NCI-H1048 (cell line): ENCODE measurements at places on chromosomes 6 and 20.
A peak's percentile ranks its signal among the peaks of the same experiment; 100 is the strongest.

DNA sequence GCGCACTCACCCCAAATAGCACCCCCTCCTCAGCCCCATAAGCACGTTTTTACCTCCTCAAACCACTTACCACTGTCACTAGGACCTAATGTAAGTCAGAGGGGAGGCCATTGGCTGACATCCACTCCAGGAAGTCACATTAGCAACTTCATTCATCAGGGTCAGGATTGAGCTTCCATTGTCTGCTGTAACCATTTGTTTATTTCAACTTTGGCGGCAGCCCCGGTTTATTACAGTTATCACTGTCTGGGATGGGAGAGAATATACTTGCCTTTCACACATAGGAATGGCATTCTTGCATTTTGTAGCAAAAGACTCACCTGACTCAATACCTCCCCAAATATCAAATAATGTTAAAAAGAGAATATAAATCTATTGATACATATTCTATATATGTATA, 38.3 kb downstream of the MAFB start:
- no peak for DNase-seq

GRCh38 chr6:26607434-26608230, 10.9 kb downstream of the ABT1 start:
- DNase-seq: peak; percentile 43

DNA sequence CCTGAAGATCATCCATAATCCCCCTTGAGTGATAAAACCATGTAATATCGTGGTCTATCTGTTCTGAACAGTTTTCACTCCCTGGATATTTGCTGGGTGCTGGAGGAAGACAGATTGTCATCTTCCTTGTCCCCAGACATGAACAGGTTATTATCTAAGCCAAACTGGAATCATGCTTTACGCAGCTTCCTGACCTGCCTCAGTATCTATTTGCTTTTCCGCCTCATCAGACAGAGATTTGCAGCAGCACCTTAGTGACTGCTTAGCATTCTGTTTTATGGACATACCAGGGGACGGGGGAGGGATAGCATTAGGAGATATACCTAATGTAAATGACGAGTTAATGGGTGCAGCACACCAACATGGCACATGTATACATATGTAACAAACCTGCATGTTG, 124.6 kb downstream of the SLC23A2 start:
- DNase-seq: no peak

GRCh38 chr20:5402903-5403531, 86.3 kb upstream of the PROKR2 start:
- no peak for DNase-seq

- peak; percentile 15 for DNase-seq
Measured at GRCh38 chr6:26401987-26402658, at the start of gene BTN3A1. BTN3A1 (plus strand) TSS chr6:26402275; CDS start chr6:26405564, 3,289 bp downstream.

GRCh38 chr20:59031564-59032022, 542 bp downstream of the ATP5F1E start:
- DNase-seq: no peak

DNA sequence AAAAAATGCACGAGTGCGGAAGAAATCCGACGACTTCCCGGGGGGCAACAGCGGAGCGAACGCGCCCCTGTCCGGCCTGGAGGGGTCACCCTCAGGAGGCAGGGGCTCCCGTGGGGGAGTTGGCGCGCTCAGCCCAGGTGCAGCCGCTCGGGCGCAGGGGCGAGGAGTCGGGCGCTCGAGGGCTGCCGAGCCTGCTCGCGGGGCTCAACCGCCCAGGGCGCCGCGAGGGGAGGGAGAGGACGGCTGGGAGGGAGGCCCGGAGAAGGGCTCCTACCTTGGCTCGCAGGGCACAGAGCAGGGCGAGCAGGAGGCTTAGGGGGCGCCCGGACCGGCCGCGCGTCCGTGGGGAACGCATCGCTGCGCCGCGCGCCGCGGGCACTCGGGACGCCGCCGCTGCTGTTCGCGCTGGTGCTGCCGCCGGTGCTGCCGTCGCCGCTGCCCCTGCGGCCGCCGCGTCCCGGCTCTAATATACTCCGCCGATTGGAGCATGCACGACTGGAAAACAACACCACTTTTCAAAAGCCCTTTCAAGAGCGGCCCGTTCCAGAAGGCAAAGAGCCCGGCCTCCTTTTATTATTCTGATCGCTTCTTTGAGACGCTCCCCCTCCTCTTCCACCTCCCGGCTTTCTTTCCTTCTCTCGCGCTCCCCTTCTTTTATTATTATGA, 490 bp downstream of the JAG1 start:
- DNase-seq: no peak

DNA sequence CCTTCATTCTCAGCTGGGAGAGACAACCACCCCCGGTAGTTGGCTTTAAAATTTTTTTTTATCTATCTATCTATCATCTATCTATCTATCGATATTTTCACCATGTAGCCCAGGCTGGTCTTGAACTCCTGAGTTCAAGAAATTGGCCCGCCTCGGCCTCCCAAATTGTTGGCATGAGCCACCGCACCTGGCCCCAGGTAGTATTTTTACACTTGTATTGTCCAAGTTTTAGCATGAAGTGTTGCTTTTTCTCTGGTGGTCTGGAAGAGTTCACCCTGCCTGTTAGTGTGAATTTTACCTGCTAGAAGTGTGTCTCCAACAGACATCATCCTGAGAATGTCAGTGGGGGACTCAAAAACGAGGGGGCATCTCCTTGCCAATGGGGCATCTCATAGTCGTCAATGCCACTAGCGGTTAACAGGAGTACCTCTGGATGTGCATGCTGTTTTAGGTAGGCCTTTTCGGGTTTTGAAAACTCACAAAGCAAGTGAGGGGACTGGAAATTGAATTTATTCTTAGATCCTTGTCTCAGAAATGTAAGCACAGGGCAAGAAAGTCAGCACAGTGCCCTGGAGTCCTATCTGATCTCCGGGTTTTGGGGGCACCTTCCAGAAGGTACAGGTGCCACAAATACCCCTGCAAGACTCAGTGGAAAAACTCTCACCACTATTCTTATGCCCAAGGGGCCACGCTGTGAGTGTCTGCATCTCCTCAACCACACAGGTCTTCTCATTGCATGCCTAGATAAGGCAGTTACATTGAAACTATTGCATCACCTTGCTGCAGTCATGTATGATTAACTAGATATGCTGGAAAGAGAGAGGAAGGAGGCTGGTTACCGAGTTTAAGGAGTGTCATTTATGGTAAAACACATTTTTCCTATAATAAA, 37.1 kb downstream of the TNFAIP3 start:
- no peak for DNase-seq

DNA sequence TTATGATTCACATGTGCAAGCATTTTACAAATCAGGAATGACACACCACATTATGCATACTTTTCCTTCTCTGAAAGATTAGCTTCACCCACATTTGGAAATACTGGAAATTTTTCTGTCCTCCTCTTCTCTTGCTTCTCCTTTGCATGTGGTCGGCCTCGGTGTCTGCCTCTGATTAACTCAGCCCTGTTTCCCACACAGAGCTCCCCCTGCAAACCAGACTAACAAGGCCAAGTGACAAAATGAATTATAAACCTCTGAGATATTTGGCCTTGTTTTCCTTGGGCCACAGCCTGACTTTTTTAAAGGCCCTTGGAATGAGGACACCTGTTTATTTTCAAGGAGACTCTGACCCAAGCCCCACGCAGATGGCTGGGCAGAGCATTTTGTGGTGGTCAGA, 9.0 kb upstream of the CCN6 start:
- DNase-seq: no peak

DNA sequence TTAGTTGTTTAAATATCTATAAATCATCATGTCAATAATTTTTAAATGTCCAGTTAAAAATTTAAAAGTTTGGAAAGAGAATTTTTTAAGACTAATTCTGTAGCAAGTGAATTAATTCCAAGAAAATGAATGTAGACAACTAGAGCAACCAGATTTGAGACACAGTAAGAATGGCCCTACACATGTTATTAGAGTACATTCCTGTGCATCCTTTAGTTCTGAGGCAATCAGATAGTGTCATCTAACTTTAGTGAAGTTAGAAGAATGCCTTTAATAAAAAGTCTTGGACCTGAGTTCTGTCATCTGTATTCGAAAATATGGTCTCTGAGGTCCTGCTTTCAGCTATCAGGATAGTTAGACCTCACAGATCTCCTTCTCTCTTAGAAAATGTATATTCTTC, 63.7 kb downstream of the HIVEP2 start:
- no peak for DNase-seq

DNA sequence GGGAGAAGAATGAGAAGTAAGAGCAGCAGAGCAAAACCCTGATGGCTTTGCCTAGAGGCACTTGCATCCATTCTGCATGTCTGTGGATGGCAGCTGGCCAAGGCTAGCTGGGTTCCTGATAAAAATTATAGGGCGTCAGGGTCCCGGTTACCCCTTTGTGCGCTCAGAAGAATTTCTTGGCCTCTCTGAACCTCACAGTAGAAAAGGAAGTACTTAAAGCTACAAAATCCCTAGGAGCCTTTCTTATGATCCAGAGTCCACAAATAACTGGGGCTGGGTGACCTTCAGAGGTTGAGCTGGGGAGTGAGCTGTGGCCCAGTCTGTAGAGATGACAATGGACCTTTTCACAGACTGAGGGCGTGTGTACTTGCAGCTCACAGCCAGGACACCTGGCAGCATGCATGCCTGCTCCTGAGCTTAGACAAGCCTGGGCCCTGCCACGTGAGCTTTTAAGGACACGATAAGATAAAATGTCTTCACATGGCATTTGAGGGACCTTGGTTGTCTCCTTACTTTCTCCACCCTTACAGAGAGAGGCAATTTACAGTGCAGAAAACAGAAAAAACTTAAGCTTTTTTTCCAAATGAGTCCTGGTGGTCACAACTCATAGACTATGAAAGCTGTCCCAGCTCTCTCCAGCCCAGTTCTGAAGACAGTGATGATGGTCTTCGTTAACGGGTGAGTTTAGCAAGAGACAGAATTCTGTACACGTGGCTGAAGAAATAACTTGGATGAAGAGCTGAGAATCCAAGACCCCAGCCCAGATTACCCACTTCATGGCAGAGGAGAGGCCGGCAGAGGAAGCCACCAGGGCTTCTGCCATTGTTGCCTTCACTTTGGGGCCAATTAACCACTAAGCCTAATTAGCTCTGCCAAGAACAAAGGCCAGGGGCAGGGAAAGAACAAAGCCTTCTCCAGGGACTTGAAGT, 50.3 kb downstream of the FOXA2 start:
- no peak for DNase-seq

GRCh38 chr6:148304976-148305375, 37.7 kb upstream of the SASH1 start:
- DNase-seq: no peak

DNA sequence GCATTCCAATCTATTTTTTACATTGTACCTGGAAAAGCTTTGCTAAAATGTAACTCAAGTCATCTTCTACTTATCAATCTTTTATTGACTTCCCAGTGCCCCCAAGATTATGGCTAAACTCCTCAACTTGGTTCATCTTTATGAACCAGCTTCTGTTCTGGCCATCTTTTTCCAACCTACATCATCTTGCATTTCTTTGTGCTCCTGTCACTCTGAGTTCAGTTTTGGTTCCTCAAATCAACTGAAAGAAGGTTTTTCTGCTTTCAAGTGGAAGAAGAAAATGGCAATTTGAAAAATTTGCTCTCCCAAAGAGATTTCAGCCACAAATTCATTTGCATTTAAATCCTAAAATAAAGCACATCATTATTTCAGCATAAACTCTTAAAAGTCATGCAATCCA, 41.8 kb downstream of the GPX5 start:
- DNase-seq: no peak

DNA sequence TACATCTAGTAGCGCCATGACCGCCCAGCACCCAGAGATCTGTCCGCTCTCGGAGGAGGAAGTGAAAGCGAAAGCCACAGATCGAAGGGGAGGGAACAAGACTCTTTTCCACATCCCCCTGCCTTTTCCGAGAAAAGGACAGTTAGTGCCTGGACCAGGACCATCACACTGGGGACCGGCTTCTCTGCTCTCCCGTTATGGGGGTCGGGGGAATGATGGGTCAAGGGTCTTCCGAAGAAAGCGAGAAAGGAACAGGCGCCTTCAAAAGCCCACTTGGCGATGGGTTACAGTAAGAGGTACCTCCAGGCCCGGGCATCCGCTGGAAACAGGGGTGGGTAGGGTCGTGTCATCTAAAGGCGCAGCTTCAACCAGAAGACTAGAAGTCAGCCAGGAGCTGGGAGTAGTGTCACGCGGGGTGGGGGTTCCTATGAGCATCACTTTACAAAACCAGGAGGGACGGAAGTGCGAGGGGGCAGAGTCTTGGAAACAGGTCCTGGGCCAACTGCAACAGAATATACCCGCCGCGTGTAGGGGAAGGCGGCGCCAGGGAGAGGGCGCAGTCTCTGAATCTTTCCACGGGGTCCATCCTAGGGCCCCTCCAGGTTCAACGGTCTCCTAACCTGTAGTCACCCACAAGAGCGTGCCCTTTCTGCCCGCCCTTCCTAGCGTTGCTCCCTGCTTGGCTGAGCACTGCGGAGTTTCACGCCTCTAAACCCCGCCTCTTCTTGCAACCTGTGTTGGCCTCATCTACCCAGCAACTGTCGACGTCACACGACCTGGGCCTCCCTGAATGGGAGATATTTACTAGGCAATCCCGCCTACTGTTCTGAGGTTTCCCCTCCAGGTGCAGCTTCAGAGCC, at the start of gene PSMB8:
TSS of gene PSMB8 (minus strand) at position 69 of the 860 bp plus-strand sequence. CDS start at position 18, 51 bp downstream.
- DNase-seq: peak; percentile 86

DNA sequence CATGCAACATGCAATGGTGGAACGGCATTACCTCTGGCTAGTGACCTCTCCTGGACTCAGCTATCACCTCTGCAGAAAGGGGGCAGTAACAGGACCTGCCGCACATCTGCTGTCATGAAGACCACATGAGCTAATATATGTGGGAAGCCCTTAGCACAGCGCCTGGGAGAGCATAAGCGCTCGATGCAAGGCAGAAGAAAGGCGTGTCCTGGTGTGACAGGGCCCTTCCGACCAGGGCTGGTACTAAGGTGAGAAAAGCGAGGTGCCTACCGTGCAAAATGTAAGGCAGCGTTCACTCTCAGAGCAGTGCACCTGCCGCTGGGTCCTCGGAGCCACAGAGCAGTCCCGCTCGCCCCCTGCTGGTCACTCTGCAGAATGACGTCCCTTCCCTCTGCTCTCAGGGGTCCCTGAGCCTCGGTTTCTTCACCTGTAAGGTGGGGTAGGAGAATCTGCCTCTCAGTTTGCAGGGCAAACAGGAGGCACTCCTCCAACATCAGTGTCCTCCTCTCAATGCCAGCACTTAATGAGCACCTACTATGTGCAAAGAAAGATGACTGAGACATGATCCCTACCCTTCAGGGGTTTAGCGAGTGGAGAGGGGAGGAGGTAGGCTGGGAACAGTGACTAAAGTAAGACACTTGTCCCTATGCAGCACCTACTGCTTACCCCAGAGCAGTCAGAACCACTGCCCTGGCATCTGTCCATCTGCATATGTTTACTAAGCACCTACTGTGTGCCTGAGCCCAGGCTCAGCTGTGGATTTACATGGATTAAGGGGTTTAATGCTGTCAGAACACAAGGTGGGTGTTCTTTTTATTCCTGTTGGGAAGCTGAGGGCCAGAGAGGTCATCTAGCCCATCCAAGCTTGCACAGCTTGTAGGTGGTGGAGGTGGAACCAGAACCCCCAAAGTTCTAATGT, 41.1 kb upstream of the PTGIS start:
- DNase-seq: peak; percentile 11

GRCh38 chr20:34402461-34402860, 39.4 kb downstream of the ITCH start:
- DNase-seq: no peak
